ENCODE measurements at places on chromosomes 13 and 19.

GRCh38 chr19:2461751-2462634, 5.2 kb upstream of the LMNB2 start:
- no peak for DNase-seq

DNA sequence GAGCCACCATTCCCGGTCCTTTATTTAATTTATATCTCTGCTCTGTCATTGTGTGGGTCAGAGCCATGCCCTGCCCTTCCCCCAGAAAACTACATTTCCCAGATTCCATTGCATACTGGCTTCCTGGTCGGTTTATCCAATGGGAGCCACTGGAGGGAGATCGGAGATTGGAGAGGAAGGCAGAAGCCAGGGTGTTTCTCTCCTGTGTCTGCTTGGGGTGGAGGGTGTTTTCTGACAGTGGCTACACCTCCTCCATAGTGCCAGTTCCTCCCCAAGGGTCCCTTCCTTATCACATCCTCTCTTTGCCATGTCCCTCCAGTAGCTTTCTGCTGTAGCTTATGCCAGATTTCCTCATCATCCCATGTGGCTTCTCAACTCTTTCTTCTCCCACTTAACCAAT, 19.0 kb downstream of the OLFM2 start:
- DNase-seq, result peak; percentile 42

GRCh38 chr13:106281426-106281825, 254.0 kb downstream of the EFNB2 start:
- no peak for DNase-seq

GRCh38 chr19:42248270-42249148, 6.1 kb upstream of the GSK3A start:
- no peak for DNase-seq

- DNase-seq, result no peak
Observed at GRCh38 chr13:29991343-29991742, 140.9 kb upstream of the UBL3 start.

- peak; percentile 64 for DNase-seq
Observed at GRCh38 chr13:110641055-110642015, 26.0 kb downstream of the NAXD start.

DNA sequence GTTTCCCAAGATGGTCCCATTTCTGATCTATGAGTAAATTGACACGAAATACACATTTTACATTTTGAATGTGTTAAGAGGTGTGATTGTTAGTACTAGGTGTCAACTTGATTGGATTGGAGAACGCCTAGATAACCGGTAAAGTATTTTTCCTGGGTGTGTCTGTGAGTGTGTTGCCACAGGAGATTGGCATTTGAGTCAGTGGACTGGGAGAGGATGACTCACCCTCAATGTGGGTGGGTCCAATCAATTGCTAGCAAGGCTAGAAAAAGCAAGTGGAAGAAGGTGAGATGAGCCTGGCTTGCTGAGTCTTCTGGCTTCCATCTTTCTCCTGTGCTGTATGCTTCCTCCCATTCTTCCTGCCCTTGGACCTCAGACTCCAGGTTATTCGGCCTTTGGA, 960.7 kb upstream of the PCDH9 start:
- DNase-seq, result no peak

GRCh38 chr13:40764587-40765403, 6.2 kb downstream of the MRPS31 start:
- DNase-seq, result no peak

DNA sequence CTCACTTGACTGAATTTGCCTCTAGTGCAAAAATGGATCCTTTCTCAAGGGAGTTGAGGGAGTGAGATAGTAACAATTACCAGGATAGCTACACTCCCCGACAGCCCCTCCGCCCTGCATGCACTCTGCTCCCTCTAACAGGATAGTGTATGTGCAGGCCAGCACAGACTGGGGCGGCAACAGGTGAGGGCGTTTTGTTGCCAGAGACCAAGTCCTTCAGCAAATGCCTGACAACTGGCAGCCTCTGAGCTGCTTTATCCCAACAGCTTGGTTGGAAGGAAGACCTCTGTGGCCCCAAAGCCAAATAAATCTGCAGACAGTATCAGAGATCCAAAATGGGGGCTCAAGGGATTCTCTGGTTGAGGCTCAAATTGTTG, 86.6 kb downstream of the SLC7A1 start:
- no peak for DNase-seq

DNA sequence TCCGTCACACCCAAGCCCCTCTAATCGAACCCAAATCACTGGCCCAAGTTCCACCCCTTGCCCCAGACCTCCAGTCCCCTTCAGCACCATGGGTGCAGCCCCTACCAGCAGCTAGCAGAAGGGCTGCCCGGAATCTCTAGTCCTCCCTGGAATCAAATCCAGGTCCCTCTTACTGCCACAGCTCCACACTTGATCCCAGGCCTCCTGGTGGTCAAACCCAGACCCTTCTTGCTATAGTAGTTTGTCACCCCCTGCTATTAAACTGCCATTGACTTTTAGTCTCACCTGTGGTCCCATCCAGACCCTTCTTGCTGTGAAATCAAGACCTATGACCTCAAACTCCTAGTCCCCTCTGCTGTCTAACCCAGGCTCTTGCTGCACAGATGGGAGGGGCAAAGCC, 8.7 kb downstream of the HIPK4 start:
- no peak for DNase-seq

- no peak for DNase-seq
Observed at GRCh38 chr13:46624353-46624752, 71.4 kb downstream of the LRCH1 start.

- DNase-seq, result peak; percentile 74
Observed at GRCh38 chr19:16327911-16328823, 3.5 kb downstream of the KLF2 start.

GRCh38 chr13:28584873-28585381, 74.0 kb upstream of the POMP start:
- DNase-seq, result no peak

DNA sequence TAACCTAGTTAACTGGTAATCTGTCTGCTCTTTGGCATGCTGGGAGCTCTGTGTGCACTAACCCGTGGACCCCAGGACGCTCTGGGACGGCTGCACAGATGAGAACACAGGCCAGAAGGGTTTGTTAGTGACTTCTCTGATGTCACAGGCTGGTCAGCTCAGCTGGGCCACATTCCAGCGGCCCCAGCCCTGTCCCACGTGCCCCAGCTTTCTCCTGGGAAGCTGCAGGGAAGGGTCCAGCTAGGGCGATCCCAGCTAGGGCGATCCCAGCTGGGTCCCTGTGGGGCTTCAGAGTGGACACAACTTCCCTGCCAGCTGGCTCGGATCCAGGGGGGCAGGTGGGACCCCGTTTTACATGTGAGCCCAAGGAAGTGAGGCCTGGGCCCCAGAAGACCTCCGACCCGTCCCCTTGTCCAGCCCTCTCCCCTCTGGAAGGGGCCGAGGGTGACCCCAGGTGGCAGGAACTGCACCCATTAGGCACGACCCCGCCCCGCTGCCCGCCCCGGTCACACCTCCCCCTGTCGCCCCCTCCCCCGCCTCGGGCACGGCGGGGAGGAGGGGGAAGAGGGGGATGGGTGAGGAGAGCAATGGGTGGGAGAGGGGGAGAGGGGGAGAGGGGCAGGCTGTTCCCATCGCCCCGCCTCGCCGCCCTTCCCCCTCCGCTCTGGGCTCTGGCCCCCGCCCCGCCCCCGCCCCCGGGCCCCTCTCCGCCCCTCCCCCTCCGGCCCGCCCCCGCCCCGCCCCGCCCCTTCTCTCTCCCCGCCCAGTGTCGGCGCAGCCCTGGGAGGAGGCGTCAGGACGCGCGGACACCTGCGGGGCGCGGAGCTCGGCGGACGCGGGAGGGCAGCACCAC, 75.2 kb upstream of the MCF2L start:
- no peak for DNase-seq

- DNase-seq, result no peak
Observed at GRCh38 chr19:19409631-19410030, 4.2 kb downstream of the GATAD2A start.

DNA sequence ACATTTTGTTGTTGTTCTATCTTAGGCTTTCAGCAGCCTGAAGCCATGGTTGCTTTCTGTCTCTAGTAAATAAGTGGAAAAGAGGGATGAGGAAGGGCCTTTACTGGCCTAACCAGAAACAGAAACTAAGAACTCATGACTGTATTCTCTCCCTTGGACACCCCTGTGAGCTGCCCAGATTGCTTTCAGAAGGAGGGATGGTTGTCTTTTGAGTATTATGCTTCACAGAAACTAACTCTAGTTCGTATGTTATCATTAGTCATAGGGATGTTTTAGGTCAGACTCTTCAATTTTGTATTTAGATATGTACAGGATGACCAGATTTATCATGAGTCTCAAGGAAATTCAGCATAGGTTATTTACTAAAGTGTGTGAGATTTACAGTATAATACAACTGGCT, 17.5 kb downstream of the BORA start:
- DNase-seq, result no peak

DNA sequence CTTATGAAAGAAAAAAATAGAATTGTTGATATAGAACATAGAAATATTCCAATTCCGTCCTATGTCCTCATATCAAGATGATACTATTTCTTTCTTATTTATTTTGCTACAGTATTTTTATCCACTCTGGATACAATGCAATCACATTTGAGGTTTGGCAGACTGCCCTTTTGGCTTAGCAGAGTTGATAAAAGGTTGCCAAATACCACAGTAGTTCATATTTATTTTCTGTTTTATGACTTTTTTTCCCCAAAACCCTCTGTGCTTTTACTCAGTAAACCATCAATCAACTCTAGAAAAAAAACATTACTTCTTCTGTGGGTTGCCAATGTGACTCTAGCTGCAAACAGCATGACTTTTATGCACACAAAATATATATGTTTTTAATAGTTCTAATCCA, 424.5 kb downstream of the PCDH9 start:
- DNase-seq, result peak; percentile 71

GRCh38 chr19:35488677-35489076, 1.6 kb downstream of the KRTDAP start:
- DNase-seq, result no peak

DNA sequence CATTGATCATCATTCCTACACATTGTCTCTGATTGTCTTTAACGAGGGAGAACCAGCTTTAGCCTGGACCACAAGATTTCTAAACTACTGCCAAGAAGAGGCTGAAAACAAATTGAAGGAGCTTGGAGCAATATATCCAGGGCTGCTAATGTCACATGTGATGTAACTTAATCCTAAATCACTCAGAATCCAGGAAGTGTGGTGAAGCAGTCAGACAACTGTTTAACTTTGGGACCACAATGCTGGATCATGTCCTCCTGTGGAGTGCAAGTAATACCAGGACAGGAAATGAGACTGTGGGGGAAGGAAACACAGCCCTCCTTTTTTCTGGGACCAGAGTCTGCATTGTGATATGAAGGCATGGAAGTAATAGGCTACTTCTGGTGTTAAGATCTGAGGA, 430.2 kb downstream of the KCTD12 start:
- no peak for DNase-seq

GRCh38 chr13:111326621-111326965, 6.2 kb downstream of the TEX29 start:
- DNase-seq, result no peak

- no peak for DNase-seq
Observed at GRCh38 chr19:39054091-39054470, 21.7 kb upstream of the FBXO27 start.

GRCh38 chr19:45153339-45154063, 7.3 kb downstream of the NKPD1 start:
- DNase-seq, result peak; percentile 67

DNA sequence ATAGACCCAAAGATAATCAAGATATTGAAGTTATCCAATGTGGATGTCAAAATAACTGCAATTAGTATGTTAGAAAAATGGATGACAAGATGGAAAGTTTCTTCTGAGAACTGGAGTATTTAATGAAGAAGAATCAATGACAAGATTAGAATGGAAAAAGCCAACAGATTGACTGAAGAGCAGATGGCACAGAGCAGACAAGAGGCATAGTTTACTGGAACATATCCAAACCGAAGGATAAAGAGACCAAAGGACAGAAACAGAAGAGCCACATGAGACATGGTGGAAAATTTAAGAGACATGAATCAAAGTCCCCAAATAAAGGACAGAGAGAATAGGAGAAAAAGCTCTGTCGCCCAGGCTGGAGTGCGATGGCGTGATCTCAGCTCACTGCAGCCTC, 89.6 kb upstream of the RXFP2 start:
- DNase-seq, result no peak

DNA sequence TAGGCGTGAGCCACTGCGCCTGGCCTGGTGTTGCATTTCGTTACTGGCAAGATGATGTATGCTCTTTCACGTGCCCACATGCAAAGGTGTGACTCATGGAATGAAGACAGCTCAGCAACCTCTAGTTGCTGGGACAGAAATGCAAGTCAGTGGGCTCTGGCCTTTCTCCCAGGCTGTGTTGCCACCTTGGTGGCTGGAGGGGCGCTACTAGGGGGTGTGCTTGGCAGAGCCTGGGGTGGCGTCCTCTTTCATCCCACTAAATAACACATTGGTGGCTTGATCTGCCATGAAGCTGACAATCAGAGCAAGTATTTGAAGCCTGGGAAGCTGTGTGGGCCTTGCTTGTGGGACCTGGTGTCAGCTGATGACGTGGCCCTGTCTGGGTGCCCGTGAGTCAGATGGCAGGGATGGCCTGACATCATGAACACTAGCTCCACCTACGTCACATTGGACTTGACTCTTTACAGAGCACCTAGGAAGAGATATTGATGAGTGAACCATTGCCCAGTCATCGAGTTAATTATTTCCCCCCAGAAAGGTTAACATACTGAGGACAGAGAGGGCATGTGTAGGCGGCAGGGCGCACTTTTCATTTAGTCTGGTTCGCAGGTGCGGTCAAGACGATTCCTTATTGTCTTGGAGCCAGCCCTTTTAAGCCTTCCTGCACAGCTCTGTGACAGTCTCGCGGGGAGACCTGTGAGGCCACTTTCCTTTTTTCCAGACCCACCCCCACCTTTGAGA, 154.2 kb downstream of the TM9SF2 start:
- no peak for DNase-seq

DNA sequence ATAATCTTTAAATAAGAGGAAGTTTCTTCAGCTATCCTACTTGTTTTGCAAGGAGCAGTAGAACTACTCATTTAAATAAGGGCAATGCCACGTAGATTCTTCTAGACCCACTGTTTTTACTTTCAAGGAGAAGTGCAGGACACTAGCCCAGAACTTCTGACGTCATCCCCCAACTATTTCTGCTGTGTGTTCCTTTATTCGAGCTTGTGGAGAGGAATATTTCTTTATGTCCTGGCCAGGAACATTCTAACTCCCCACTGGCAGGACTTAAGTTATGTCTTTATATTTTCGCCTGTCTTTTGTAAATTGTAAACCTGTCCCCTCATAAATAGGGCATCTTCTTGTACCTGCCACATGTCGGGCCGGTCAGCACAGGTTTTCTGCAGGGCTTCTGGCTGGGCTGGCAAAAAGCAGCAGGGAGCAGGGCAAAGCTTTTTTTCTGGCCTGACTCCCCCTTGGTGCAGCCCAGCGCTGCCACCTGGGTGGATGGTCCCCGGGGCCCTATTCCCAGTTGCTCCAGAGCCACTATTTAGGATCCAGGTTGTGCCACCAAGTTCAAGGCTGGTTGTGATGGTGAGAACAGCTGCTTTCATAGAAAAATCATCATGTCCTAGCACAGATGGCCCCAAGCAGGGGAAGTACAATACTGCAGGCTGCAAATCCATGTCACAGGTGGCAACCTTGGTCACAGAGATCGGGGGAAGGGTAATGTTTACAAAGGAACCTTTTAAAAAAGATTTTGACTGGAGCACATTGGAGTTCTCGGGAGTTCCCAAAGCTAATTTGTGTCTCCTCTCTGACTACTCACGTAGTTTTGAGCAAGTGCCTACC, 1.8 kb downstream of the MBNL2 start:
- peak; percentile 86 for DNase-seq

Measured in adrenal gland (tissue), 19 donors.